Fibroblast of the conjunctiva (primary cell): ENCODE measurements at places on chromosomes 16 and 17.

DNA sequence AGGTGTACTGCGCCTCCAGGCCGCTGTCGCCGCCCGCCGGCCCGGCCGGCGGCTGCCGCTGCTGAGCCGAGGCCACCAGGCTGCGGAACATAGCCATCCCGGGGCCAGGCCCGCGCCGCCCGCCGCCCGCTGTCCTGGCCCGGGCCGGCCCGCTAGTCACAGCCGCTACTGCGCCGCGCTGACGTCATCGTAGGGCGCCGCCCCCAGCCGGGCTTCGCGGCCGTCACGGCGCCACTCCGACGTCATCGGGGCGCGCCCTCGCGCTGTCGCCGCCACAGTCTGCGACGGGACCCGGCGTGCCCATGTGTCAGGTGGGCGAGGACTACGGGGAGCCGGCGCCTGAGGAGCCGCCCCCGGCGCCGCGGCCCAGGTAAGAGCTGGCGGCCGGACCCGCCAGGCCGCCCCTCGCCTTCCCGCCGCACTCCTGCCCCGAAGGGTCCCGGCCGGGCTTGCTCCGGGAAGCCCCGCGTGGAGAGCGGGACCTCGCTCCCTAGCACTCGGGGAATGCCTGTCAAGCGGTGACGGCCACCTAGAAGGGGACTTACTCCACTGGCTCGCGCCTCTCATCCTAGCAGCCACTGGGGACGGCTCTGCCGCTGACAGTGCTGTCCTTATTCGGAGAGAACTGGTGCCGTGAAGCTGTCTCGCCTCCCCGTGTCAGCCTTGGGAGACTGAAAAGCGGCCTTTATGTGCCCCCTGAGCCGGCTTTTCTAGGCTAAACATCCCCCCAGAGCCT is at the start of the genes CTU2 and RNF166:
CTU2 (plus strand) TSS at position 275 of the 736 bp plus-strand sequence; CDS start at position 303, 28 bp downstream.
RNF166 (minus strand) TSS at position 180 of the 736 bp plus-strand sequence; CDS start at position 97, 83 bp downstream.
- peak; percentile 57 for DNase-seq

- DNase-seq: no peak
Observed at GRCh38 chr17:51734462-51734861, 424.1 kb downstream of the CA10 start.

GRCh38 chr17:64571746-64572145 is 65.0 kb downstream of the CEP95 start:
- DNase-seq: no peak

GRCh38 chr17:70288540-70289290 is 119.4 kb downstream of the KCNJ2 start:
- no peak for DNase-seq

DNA sequence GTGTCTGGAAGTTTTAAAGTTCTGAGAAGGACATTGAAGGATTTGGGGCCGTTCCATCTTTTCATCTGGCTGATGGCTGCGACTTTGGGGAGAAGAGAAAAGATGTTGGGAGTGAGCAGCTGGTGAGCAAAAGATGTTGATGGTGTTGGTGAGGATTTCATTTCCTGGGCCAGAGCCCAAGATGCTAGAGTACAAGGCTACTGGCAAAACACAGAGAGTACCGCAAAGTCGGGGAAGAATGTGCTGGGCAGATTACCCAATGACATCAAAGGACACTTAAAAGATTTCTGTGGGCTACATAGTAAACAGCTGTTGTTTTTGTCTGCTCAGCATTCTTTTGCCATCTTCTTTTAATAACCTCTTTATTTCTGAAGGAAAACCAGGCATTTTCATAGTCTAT is 49.4 kb upstream of the GAS7 start:
- DNase-seq: no peak

DNA sequence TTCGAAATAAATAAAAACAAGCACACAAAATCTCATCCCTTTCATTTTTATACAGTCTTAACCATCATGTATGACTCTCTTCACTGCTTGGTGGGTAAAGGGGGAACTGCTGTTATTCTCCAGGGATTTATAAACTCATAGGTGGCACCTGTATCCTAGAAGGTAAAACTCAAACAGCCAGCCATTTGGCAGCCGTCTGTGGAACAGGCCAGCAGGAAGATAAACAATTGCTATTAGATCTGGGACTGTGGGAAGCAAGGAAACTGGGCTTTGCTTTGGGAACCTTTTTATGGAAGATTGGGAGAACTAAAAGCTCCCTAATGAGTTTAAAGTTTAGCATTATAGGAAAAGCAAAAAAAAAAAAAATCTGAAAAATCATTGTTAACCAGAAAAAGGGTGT is 126.0 kb downstream of the TANGO6 start:
- DNase-seq: no peak

DNA sequence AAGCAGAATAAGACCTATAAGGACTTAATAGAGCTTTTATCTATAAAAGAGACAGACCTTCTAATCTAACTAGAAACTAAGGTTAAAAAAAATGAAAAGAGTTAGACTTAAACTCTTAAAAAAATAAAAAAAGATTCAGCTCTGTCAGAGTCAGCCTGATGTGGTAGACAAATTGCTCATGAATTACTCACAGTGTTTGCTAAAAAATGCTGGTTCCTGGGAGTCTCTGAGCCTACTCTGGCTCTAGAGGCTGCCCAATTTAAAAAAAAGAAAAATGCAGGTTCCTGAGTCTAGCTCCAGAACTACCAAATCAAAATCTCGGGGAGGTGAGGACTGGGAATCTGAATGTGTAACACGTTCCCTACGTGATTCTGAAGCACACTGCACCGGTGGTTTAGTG is 18.1 kb downstream of the SOST start:
- DNase-seq: no peak

DNA sequence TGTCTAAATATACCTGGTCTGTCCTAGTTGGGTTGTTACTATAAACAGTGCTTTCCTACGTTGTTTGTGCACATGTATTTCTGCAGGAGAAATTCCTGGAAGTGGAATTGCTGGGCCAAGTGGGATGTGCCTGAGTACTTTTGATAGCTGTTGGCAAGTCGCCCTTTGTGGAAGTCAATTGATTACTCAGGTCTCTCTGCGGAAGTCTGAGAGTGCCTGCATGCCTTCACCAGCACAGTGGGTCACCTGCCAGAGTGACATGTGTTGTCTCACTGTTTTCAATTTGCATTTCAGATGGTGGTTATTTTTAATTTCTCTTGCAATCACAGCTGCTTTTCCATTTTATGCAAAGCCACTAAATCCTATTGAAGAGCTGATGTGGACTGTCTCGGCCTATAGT is 2.3 kb upstream of the MVD start:
- no peak for DNase-seq

GRCh38 chr17:2282297-2282873 is 21.2 kb downstream of the SMG6 start:
- peak; percentile 78 for DNase-seq

- no peak for DNase-seq
Observed at GRCh38 chr16:58419241-58419990, 27.1 kb downstream of the GINS3 start.

DNA sequence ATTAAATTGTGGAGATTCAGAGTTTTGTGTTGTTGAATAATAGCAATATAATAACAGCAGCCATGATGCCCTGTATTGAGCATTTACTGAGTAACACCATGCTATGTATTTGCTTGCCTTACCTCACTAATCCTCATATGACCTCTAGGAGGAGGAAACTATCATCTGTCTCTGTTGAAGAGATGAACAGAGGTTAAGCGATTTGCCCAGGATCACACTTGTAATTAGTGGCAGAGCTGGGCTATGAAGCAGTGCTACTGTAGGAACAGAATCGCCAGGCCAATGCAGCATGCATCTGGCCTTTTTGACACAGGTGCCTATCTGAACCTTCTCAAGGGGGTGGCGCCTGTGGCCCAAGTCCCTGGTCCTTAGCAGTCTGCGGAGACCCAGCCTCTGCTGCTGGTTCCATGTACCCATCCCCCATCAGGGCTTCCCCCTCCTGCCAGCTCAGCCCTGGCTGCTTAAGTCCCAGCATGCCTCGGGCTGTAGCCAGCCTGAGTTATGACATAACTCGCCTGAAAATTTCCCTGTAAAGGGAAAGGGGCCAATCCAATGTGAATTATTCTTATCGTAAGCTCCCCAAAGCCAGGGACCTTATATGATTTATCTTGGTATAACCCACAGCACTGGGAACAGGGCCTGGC is 50.4 kb upstream of the HS3ST2 start:
- DNase-seq: no peak
